ENCODE measurements at places on chromosomes 4 and X.

GRCh38 chrX:3638280-3638873 lies 75.1 kb downstream of the PRKX start:
- DNase-seq = no peak

GRCh38 chrX:136708348-136708747 lies 60.4 kb downstream of the CD40LG start:
- no peak for DNase-seq

DNA sequence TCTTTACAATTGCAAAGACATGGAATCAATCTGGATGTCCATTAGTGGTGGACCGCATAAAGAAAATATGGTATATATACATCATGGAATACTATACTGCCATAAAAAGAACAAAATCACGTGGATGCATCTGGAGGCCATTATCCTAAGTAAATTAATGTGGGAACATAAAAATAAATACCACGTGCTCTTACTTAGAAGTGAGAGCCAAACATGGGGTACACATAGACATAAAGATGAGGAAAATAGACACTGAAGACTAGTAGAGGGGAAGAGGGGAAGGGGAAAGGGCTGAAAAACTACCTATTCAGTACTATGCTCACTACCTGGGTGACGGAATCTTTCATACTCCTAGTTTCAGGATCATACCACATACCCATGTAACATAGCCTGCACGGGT lies 179.3 kb upstream of the TECRL start:
- DNase-seq = no peak

GRCh38 chr4:41408859-41409593 lies 128.9 kb upstream of the LIMCH1 start:
- no peak for DNase-seq

DNA sequence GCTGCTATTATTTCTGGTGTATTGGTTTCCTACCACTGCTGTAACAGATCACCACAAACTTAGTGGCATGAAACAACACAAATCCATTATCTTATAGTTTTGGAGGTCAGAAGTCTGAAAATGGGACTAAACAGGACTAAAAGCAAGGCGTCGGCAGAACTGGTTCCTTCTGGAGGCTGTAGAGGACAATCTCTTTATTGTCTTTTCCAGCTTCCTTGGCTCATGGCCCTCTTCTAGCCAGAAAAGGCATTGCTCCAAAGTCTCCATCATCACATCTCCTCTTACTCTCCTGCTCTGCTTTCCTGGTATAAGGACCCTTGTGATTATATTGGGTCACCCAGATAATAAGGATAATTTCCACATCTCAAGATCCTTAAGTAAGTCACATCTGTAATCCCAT lies 121.9 kb downstream of the CLCN4 start:
- DNase-seq = no peak

DNA sequence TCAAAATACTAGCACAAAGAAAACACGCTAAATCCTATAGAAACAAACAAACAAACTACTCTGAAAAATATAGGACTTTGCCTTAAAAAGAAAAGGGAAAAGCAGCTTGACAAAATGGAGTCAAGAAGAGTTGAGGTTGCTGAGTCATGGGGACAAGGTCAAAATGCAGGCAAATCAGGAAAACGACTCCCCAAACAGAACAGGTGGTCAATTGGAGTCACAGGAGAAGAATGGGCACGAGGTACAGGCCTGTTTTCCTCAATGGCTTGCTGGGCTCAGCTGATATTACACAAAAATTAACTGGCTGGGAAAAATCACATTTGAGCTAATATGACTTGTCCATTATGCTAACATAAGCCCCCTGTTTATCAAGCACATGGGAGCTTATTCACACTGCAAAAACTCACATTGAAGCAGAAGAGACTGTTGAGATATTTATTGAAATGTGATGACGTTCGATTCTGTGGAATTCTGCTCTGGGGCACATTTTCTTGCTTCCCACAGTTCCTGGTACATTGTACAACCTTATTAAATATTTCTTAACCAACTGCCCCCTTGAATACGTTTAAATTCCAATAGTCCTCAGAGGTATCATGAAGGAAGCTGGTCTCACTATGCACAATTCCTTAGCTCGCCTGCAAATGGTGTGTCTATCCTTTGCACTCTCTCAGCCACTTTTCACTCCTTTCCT lies 1622.1 kb downstream of the STIM2 start:
- DNase-seq = no peak

- DNase-seq = no peak
Observed at GRCh38 chr4:175407926-175408325, 404.1 kb downstream of the GPM6A start.

- no peak for DNase-seq
Observed at GRCh38 chrX:40248822-40249221, 151.1 kb upstream of the BCOR start.

DNA sequence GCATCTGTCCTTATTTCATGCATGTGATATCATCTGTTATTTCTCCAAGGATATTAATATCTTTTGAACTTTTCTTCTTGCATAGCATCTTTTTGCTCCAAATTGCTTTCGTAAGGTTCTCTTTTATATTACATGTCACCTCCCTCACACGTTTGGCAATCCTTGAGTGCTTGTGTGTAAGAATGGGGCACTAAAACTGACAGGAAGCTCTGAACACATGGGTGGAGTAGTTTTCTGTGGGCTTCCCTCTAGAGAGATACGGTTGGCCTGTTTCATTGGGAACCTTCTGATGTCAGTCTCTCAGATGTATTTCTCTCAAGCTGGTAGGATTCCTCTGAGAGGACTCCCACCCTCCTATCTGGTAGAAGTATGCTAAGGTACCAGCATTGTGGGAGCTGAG lies 223.0 kb downstream of the MID1 start:
- no peak for DNase-seq

DNA sequence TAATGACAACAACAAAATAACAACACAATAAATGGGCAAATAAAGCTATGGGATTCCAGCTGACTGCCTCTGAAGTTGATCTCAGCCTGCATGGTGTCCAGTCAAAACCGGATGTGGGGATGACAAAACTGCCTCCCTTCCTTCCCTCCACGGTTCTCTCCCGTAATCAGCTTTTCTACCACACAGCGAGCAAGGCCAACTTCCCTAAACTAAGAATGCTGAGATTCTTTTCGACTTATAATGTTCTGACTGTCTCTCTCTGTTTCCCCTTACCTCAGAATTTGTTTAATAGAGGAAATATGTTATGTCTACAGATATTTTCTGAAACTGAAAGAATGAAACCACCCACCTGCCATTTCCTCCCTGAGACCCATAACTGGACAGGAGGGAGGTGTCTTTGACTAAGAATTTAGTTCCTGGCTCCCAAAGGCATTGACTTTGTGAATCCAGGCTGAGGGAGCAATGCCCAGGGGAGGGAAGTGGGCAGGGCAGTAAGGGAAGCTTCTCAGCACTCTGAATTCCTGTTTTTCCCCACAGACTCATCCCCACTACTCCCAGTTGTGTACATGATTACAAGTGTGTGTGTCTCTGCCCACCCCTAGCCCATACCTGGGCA lies 1.0 kb upstream of the TLR1 start:
- DNase-seq = no peak

- DNase-seq = no peak
Observed at GRCh38 chr4:160353548-160353947, 1250.7 kb downstream of the RAPGEF2 start.

GRCh38 chr4:90495936-90496335 lies 368.7 kb downstream of the CCSER1 start:
- no peak for DNase-seq

DNA sequence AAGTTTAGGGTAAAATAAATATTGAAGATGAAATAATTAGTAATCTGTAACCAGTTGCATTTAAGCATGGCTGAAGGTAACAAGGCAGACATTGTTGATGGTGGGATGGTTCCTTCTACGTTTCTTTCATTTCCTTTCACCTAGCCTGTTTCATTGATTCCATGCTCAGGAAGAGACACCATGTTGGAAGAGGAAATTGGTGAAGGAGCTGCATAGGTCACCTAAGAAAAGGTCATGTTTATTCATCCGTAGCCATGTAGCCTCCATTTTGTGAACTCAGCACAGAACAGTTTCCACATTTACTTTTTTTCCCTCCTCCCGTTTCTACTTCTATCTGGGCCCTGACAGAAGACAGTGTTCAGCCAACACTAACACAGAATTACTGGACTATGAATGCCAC lies 3.8 kb downstream of the ADH1B start:
- DNase-seq = no peak

DNA sequence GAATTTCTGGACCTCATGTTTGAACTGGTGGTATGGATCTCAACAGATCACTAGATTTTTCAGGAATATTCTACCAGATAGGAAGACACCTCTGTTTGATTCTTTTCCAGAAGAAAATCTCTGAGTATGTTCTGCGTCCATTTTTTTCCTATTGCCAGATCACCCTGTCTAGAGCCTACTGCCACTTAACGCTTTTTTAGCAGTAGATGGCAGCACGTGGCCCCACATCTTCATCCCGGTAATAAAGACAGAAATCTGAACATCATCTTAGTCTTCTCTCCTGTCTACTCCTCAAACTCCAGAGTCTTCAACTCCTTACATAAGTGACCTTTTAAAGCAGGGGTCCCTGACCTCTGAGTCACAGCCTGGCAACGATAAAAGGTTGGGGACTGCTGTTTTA lies 184.7 kb downstream of the TMA16 start:
- no peak for DNase-seq

DNA sequence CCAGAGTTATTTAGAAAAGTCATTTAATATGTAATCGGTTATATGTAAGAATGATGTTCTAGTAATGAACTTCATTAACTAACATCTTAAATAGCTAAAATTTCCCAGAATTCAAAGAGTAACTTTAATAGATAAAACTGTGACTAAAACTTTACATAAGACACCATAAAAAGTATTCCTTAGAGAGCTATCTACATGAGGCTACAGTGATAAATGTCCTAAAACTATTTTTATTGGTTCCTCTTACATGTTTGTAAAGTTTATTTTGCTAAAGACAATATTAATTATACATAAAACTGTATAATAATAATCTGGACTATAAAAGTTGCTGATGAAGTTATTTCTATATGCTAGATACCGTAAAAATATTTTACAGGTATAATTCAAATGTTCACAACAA lies 897.7 kb upstream of the EPHA5 start:
- no peak for DNase-seq

- DNase-seq = peak; percentile 21
Observed at GRCh38 chr4:80266253-80266901, at the start of gene FGF5. Gene FGF5 (plus strand): TSS chr4:80266664. CDS start chr4:80266825, 161 bp downstream.

GRCh38 chr4:175540151-175540550 lies 271.9 kb downstream of the GPM6A start:
- DNase-seq = no peak

DNA sequence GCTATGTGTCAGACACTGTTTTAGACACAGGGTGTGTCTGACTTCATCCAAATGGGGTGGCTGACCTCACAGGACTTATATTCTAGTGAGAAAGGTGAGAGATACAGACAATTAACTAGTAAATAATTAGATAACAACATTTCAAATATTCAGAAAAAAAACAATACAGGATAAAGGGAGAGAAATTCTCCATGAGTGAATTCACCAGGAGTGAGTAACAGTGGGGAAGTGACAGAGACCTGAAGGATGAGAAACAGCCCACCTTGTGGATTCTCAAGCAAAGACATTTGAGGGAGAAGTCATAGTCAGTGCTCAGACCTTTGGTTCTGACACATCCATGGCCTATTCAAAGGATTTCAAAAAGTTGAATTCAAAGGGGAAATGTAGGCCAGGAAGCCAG lies 627.9 kb downstream of the IQCM start:
- DNase-seq = no peak

- no peak for DNase-seq
Observed at GRCh38 chrX:129791336-129791735, 11.6 kb downstream of the SASH3 start.

- DNase-seq = no peak
Observed at GRCh38 chrX:132712350-132712749, 223.5 kb upstream of the MBNL3 start.

- no peak for DNase-seq
Observed at GRCh38 chr4:141021397-141022110, 111.7 kb downstream of the RNF150 start.
